Stimulated activated CD4-positive, alpha-beta T cell treated with anti-CD3 and anti-CD28 coated beads, TNF-alpha, amount 100 ng/mL, for 4 hours (primary cell): ENCODE measurements at places on chromosomes 12 and 14.

DNA sequence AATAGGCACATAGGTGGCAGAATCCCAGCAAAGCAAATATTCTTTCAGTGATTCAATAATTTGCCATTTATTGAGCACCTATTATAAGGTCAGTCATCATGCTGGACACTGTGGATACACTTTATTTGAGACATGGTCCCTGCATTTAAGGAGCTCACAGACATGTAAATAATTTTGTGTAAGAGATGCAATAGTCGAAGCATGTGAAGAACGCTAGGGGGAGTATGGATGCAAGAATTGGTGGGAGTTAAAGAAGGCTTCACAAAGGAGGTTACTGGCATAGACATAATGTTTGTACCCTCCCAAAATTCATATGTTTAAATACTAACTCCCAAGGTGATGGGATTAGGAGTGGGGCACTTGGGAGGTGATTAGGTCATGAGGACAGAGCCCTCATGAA, 260.6 kb upstream of the GARIN6 start:
- DNase-seq, result no peak

- DNase-seq, result no peak
These were observed 993.2 kb downstream of the BCL11B start for GRCh38 chr14:98278800-98279199.

DNA sequence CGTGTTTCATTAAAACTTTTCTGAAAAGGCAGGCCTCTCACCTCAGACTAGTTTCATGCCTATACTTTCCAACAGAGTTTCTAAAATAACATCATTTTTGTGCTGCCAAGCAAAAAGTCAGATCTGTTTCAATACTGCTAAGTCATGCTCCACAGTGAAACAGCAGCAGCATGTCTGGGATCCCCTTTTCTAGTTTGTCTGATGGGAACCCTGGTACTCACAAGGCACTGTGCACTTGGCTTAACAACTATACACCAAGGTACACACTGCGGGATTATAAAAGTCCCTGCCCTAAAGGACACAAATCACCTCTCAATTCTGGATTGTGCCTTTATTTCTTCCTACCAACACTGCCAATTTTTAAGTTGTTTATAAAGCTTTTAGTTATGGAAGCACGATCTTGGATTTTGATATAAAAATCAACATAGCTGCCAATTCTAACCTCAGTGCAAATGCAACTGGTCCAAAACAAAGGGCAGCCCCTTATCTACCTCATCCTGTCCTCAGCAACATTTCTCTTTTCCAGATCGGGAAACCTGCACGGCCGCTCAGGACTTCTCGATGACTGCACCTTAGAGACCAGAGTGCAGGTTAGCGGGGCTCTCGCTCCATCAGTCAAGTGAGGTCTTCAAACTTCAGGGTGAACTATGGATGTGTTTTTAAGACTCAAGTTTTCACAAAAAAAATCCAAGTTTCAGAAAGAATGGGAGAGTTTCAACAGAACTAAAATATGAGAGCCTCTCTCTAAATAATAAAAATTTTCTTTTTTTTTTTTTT, 1.7 kb upstream of the EIF5 start:
- DNase-seq, result no peak

- DNase-seq, result no peak
These were observed 37.6 kb upstream of the PRB4 start for GRCh38 chr12:11347810-11348209.
